CD4-positive, CD25-positive, alpha-beta regulatory T cell (primary cell): ENCODE measurements at places on chromosomes 6 and 20.

- DNase-seq, result no peak
Measured at GRCh38 chr6:49556429-49556837, 6.0 kb downstream of the C6orf141 start.

GRCh38 chr20:20241976-20242375 lies 125.9 kb upstream of the INSM1 start:
- DNase-seq, result no peak

GRCh38 chr6:143410859-143411270 lies 39.6 kb downstream of the ADAT2 start:
- DNase-seq, result no peak

DNA sequence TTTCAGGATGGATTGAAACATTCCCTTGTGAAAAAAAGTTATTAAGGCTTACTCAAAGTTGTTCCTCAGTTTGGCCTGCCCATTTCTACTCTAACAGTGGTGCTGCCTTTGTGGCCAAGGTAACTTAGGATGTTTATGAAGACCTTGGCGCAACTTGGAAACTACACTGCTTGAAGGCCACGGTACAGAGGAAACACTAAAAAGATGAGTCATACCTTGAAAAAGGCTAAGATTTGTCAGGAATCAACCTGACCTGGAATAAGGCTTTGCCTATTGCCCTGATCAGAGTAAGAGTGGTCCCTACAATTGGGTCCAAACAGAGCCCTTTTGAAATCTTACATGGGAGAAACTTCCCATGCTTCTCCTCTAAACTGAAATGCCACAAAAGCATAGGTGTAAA lies 119.9 kb upstream of the MOCS1 start:
- no peak for DNase-seq

DNA sequence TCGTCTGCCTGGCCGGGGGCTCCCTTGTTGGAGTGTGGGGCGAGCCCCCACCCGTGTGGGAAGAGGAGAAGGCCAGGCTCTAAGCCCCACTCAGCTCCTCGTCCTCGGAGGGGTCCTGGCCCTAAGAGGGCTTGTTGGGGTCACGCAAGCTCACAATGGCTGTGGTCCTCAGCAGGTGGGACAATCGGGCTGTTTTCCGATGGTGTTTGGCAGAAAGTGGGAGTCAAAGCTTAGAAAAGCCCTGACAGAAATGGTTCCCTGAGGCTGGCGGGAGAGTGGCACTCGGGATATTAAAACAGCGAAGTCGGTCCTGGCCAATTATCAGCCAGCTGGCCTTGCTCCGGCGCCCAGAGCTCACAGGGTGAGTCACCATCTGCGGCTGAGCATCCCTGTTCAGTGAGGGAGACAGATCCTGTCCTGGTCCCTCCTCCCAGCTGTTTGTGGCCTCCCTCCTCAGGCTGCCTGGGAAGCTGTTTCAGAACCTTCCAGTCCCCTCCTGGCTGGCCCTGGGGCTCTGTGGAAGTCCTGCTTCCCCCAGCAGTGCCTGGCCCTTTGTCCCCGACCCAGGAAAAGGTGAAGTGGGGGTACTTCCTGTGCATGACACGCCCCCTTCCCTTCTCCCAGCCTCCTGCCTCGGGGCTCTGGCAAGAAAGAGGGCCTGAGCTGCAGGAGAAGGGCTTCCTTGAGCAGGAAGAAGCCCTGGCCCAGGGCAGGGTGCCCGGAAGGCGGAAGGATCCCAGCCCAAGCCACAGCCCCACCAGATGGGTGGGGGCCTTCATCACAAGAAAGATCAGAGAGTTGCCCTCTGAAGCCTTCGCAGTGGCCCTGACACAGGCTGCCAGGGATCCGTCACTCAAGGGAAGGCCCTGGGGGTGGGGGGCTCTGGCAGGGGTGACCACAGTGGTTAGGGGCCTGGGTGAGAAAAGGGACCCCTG lies 53.6 kb upstream of the BHLHE23 start:
- DNase-seq, result no peak

- DNase-seq, result no peak
Measured at GRCh38 chr20:33740189-33740588, 8.4 kb downstream of the ZNF341 start.

- no peak for DNase-seq
Measured at GRCh38 chr6:164826831-164827468, 482.5 kb downstream of the C6orf118 start.

- DNase-seq, result no peak
Measured at GRCh38 chr6:110093981-110094380, 85.5 kb downstream of the WASF1 start.

DNA sequence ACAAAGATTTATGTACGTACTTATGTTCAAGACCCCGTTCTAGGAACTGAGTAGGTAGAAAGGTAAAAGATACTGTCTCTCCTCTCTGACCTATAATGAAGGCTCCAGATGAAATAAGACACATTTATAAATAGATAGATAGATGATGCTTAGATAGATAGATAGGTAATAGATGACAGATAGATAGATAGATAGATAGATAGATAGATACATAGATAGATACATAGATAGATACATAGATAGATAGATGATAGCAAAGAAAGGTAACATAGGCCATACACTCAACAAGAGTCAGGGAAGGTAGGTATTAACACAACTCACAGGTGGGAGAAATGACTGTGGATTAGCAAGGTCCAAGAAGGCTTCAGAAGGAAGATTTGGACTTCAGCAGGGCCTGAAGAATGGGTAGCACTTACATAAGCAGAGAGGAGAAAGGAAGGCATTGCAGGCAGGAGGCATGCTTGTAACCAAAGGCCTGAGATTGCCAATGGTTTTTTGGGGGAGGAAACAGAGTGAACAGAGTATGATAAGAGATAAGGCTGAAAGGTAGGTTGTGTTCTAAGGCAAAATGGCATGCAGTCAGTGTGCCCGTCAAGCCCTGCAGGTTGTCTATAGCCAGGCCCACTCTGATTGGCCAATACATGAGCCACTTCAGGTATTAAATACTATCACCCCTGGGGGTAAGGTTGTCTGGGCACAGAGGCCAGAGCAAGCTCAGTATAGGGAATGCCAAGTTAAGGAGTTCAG lies 7.7 kb upstream of the MYB start:
- no peak for DNase-seq

DNA sequence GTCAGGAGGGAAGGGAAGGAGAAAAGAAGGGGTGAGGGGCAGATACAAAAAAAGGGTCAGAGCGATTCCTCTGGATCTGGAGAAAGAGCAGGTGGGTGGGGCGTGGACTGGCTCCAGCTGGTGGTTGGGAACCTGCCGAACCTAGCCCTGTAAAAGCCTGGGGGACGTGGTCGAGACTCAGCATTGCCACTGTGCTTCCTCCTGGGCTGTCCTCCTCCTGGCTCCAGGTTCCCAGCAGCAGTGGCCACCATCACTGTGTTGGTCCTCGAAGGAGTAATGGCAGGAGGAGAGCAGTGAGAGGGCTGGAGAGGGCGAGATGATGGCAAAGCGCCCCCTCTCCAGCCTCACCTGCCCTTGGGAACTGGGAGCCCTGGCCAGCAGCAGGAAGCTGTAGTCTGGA lies 3.5 kb upstream of the RAET1L start:
- DNase-seq, result no peak

DNA sequence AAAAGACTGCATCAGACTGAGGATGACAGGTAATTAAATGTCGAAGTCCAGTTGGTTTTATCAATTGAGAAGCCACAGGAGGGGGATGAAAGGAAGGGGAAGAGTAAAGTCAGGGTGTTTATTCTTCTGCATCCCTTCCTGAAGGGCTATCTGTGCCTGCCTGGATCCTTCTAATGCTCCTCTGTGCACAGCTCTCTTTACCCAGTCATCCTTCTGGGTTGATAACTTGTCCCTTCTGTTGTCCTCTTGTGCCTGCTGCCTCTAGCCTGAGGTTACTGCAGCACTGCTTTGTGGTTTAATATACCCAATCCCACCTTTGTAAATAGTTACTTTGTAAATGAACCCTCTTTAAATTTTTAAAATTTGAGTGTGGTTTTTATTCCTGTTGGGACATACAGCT lies 1127.3 kb downstream of the EPHA7 start:
- DNase-seq, result no peak

DNA sequence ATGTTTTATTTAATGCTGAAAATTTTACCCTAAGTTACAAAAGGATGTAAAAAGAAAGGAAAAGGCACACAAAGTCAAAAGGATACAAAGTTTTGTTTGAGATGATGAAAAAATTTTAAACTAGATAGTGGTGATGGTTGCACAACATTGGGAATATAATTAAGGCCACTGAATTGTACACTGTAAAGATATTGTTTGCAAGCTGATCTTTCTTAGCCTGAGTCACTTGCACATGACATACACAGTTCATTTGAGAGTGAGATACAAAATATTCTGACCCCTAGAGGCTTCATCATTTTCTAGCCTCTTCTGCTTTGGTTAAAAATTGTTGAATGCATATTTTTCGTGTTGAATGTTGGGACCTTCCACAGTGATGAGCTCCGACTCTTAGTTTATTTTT lies 462.6 kb downstream of the HDGFL1 start:
- no peak for DNase-seq

DNA sequence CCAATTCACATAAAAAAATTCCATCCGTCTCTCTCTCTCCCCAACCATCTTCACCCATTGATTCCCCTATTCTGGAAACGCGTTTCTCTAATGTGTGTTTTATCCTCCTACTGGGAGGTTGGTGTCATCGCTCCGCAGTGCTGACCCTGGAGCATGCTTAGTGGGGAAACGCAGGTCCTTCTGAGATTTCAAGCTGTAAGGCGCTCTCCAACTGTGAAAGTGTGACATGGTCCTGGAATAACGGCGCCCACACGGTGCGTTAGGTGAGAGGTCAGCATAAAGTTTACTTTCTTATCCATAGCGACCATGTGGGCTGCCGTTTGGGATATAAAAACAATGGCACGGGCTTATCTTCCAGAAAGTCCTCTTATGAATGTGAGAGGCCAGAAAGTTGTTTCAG lies 123.9 kb downstream of the WDR27 start:
- DNase-seq, result no peak

DNA sequence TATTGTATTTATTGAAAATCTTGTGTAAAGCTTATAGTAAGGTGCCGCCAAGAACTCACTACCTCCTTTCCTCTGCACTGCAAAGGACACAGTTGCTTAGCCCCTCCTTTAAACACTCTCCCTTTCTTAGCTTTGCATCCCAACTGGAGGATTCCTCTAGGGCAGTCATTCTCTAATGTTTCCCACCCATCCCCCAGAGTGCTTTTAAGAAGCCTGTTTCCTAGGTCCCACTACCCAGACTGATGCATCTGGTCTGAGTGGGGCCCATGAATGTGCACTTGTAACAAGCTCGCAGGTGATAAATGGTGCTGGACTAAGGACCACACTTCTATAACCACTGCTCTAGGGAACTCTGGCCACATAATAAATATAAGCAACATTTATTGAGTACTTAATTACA lies 55.2 kb downstream of the B4GALT5 start:
- DNase-seq, result no peak

DNA sequence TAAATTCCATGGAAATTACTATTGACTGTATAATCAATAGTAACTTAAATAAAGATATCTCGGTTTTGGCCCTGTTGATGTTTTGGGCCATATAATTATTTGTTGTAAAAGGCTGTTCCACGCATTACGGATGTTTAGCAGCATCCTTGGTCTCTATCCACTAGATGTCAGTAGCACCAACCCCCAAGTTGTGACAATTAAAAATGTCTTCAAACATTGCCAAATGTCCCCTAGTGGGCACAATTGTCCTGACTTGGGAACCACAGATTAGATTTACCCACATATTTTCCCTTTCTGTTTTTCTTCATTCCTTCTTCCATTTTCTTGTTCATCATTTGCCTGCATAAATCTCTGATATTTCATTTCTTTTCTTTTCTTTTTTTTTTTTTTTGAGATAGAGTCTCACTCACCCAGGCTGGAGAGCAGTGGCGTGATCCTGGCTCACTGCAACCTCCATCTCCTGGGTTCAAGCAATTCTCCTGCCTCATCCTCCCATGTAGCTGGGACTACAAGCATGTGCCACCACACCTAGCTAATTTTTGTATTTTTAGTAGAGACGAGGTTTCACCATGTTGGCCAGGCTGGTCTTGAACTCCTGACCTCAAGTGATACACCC lies 13.6 kb upstream of the WFDC8 start:
- peak; percentile 63 for DNase-seq

DNA sequence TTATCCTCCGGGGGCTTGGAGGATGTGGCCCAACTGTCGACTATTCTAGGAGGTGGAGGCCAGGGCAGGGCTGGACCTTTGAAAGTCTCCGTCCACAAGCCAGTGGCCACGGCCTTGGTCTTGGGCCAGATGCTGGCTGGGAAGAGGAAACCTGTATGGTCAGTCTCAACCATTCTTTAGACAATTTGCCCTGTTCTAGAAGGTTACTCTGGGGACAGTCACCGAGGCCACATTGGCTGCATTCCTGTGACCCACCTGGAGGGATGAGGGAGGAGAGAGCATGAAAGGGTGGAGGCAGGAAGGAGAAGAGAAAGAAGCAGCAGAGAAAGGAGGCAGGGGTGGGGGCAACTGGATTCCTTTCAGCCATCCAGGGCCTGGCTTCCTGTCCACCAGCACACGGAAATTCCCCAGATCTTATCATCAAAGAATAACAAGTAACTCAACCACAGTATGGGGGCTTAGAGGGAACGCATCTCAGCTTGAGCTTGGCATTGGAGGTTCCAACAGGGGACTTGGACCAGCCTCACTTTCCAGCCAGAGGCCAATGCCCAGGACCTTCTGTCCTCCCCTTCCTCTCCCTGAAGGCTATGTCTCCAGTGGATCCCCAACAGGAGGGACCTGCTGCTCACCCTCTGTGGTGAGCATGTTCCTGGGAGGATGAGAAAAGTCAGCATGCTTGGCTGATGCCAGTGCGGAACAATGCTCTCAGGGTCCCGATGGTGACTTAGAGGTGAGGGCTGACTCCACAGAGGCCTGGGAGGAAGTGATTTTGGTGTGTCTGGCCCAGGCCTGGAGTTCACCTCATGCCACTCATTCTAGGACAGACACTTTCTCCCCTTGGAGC lies 30.4 kb downstream of the TGM2 start:
- DNase-seq, result peak; percentile 13

- no peak for DNase-seq
Measured at GRCh38 chr6:43895656-43896328, 125.8 kb downstream of the VEGFA start.

DNA sequence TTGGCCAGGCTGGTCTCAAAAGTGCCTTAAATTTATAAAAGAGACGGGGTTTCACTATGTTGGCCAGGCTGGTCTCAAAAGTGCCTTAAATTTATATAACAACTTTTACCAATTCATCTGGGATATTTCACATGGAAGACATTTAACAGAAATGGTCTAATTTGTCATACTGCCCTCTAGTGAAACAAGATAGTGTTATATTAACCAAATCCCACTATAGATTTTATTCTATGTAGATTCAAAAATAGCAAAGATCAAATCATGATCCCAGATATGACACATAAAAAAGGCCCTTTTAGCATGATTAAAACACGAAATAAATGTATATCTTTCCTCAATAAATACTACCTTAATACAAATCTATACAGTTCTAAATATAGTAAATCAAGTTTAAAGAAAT lies 102.8 kb upstream of the TFAP2D start:
- DNase-seq, result no peak

GRCh38 chr6:72639920-72640614 lies 18.2 kb downstream of the KCNQ5 start:
- DNase-seq, result no peak

DNA sequence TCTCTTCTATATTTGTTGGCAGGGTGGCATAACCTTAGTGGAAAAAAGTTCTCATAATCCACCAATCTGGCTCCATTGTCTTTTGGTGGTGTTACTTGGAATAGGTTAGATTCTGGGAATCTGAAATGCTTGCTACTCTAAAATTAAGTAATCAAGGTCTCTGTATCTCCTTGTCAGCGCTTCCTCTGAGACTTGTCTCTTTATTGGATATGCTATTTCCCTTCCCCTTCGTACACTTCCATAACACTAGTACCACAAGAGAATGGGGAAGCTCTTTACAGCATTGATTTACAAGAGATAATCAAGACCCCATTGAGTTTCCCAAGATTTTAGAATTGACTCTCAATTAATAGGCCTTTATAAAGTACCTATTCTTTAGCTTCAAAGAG lies 280.2 kb downstream of the ADGB start:
- no peak for DNase-seq
